ENCODE measurements at places on chromosomes 5 and 9.

DNA sequence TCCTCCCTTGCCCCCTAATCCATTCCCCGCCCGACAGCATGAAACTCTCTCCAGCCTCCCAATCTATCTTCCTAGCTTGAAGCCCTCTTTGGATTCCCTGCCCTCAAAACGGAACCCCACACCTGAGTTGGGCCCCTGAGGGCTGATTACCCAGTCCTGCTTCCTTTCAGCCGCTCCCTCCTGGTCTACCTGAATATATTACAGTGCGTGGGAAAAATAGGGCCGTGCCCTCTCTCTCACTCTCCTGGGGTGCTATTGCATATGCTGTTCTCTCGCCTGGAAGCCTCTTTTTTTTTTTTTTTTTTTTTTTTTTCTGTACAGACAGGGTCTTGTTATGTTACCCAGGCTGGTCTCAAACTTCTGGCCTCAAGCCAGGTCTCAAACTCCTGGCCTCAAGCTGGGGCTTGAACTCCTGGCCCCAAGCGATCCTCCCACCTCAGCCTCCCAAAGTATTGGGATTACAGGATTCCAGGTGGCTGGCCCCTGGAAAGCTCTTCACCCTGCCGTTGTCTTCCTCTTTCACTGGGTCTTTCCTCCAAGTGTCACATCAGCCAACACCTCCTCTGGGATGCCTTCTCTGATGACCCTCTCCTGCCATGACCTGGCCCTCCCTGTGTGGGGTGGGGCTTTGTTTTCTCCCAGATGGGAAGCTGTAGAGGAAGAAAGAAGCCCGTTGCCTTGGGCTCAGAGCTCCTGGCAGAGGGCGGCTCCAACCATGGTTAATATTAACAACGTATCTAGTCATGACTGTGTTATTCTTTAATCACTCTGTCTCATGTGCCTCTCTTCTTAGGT is 8.2 kb downstream of the DNM1 start:
- no peak for DNase-seq

GRCh38 chr5:110401881-110402280 is 324.6 kb downstream of the TMEM232 start:
- no peak for DNase-seq

GRCh38 chr5:123036391-123037103 is at the start of gene PPIC:
TSS of gene PPIC (minus strand) at chr5:123036725. CDS start at chr5:123036625, 100 bp downstream.
- peak; percentile 94 for DNase-seq

DNA sequence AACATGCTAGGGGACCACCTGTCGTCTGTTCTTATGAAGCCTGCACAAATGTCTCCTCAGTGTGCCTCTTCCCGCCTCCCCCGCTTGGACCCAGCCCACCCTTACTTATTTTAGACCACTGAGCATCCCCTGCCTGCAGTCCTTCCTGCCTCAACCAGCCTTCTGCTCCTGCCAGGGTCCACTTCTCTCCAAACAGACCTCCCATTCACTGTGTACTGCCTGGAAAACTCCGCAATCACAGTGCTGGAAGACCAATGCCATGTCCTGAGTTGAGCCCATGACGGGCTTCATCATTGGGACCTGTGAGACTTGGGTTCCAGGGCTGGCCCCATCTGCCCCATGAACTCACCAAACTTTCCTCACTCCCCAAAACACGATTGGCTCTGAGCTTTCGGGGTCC is 309.4 kb downstream of the IRX1 start:
- no peak for DNase-seq

DNA sequence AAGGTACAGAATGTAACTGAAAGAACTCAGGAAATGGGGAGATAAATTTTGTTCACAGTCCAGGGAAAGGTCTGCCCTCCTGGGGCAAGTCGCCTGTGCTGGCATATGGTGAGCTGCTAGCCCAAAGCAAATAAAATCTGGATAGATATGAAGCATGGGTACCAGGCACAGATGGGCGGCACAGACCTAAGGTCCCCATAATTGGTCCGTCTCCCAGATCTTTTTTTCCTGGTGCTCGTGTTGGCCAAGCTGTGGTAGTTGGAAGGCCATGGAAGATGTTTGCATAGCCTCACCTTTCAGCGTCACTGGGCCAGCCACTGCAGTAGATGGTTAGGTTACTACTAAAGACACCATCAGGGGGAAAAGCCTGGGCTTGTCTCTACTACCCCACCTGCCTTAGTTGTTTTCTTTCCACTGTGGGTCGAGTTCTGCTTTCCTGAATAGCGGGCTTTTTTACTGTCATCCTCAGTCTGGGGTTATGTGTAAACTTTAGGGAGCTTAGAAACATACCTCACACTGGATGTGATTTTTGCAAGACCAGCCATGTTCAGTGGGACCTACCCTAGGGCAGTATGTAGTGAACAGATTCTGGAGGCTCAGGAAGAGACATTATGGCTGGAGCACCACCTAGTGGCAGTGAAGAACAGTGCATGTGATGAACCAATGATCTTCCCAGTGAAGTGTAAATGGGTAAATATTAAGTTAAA is 24.2 kb upstream of the GLRX start:
- no peak for DNase-seq

DNA sequence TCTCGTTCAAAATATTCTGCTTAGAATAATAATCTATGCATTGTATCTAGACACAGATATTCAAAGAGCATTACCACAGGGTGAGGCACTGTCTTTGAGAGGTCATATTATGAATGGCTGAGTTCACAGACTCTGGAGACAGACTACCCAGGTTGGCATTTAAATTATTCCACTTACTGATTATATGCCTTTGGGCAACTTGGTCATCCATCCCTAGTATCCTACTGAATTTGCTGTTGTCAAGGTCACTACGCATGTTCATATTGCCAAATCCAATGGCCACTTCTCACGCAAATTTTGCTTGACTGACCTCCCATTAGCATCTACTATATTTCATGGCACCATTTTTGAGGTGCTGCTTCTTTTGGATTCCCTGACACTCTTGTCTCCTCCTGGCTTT is 498.6 kb upstream of the TLE4 start:
- no peak for DNase-seq

GRCh38 chr9:133597316-133597957 is 11.8 kb downstream of the FAM163B start:
- DNase-seq = no peak

- no peak for DNase-seq
Measured at GRCh38 chr5:96293966-96294883, 138.8 kb downstream of the PCSK1 start.

GRCh38 chr9:136693490-136694162 is 6.4 kb upstream of the AGPAT2 start:
- no peak for DNase-seq

DNA sequence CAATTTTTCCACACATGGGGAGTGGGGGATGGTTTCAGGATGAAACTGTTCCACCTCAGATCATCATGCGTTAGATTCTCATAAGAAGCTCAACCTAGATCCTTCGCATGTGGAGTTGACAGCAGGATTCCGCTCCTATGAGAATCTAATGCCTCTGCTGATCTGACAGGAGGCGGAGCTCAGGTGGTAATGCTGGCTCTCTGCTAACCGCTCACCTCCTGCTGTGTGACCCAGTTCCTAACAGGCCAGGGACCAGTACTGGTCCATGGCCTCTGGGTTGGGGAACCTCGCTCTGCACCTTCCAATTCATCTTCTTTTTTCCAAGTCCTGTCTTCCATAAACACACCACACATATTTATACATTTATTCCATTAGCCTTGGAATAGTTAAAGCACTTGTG is 33.0 kb downstream of the POU5F2 start:
- DNase-seq = no peak

GRCh38 chr5:26868504-26868903 is 169.9 kb downstream of the CDH9 start:
- DNase-seq = no peak

GRCh38 chr5:69000216-69000919 is 93.4 kb upstream of the SLC30A5 start:
- DNase-seq = no peak

DNA sequence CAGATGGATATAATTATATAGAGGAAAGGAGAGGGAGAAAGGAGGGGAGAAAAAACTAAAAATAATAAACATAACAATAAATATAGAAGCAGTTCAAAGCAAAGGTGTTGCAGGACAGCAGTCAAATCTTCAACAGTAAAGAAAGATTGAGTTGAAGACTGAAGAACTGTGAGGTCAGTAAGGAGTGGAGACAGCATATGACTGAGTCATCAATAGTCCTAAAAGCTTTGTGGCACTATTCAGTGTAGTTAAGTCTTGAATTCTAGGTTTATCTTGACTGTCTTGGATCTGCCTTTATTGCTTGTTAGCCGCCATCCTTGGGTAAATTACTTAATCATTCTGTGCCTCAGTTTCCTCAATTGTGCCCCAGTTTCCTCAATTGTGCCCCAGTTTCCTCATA is 137.0 kb downstream of the MRPS30 start:
- DNase-seq = no peak

DNA sequence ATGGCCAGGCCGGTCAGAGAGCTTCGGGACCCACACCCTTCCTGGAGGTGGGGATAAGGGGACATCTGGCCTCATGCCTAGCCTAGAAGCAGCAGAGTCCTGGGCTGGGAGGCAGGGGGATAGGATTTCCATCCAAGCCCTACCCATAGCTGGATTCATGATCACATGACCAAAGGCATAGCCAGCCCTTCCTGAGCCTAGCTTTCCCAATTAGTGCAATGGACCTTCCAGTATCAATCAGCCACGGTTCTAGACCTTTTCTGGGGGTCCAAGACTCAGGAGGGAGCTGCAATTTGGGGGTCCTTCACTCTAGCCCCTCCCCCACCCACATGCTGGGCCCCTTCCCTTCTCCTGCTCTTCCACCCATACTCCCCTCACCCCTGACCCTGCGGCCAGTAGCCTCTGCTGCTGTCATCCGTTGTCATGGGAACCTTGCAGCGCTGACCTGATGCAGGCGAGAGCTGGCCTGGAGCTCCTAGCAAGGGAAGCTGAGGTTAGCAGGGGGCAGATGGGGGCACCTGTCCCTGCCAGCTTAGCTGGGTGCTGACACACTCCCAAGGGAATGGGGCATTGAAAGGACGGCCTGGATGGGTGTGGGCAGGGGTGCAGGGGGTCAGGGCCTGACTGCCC is 44.6 kb downstream of the CXXC5 start:
- DNase-seq = no peak

GRCh38 chr5:14112998-14113652 is 30.0 kb upstream of the TRIO start:
- peak; percentile 44 for DNase-seq

GRCh38 chr5:18732556-18733479 is 1098.6 kb downstream of the TAF11L14 start:
- DNase-seq = no peak

GRCh38 chr5:14492331-14492964 is 89.1 kb upstream of the OTULINL start:
- no peak for DNase-seq

GRCh38 chr9:133954862-133955529 is 37.1 kb downstream of the VAV2 start:
- peak; percentile 26 for DNase-seq

GRCh38 chr5:138936968-138937345 is 61.8 kb upstream of the LRRTM2 start:
- no peak for DNase-seq

- no peak for DNase-seq
Measured at GRCh38 chr9:108889649-108890067, 27.6 kb downstream of the ACTL7A start.

- DNase-seq = no peak
Measured at GRCh38 chr9:90979138-90979551, 177.5 kb downstream of the SYK start.

- DNase-seq = peak; percentile 71
Measured at GRCh38 chr5:109921735-109922380, 232.1 kb downstream of the MAN2A1 start.

DNA sequence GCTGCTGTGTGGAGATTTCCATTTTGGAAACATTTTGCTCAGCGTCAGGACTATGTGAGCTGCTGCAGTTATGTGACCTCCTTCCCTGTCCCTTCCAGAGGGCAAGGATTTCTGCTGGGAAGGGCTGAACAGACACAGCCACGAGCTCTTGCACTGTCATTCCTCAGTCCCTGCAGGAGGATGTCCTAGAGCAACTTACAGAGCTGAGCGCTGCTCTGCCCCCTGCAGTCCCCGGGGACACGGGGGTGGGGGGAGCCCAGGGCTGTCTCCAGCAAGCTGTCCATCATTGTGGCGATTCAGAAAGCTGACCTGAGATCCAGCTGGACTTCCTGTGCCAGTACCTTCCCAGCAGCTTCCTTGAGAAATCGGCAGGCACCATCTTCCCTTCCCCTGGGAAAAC is 28.0 kb upstream of the MAP1B start:
- peak; percentile 57 for DNase-seq

DNA sequence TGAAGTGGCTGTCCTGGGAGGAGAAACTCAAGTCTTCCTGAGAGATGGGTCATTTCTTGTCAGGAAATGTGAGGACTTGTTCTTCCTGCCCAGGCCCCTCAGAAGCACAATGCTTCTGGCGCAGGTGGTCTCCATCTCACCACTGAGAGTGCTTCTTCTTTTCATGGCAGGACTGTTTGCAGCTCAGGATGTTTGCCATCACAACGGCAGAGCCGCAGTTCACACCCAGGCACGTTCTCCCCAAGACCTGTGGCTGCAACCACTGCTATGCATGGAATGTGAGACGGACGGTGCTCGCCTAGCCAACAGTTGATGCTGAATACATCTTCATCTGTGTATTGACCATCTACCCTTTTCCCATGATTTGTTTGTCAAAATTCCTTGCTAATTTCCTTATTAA is 216.3 kb downstream of the GADD45G start:
- no peak for DNase-seq

GRCh38 chr9:6777213-6777902 is 19.6 kb downstream of the KDM4C start:
- no peak for DNase-seq

DNA sequence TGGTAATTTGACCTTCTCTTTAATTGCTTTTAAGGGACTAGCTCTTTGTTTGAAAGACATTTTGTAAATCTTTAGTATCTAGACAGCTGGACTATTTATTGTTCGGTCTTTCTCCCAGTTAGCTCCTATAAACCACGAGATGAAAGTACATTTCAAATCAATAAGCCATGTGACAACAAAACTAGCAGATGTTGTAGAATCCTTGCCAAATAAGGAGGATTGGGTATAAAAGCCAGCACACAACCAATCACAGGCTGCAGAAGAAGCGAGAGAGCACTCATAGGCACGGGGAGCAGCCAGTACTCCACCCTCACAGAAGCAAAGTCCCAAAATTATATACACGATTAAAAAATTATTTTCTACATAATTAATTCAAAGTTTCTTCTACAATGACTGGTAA is 8.1 kb upstream of the OMD start:
- no peak for DNase-seq

All from left ventricle myocardium superior (tissue), 1 donor.